ENCODE measurements at places on chromosomes 7 and 10.

DNA sequence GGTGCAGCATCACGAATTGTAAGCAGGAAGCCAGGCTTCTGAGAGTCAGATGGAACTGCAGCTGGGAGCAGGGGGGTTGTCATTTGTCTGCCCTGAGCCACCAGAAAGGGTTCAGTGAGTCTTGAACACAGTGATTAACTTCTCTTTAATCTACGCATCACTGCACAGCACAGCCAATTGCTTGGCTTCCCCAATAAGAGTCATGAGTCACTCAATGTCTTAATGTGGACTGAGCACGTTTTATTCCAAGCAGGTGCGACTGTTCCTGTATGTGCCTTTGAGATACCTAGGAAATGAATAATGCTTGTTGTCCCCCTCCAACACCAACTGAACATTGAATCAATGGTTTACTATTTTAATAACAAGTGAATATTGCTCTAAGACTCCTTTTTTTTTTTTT is 26.0 kb upstream of the PLEKHA1 start:
- DNase-seq: no peak

GRCh38 chr7:36487756-36488336 is 98.2 kb downstream of the ANLN start:
- DNase-seq: peak; percentile 28

GRCh38 chr7:132934017-132934416 is 147.9 kb downstream of the CHCHD3 start:
- no peak for DNase-seq

DNA sequence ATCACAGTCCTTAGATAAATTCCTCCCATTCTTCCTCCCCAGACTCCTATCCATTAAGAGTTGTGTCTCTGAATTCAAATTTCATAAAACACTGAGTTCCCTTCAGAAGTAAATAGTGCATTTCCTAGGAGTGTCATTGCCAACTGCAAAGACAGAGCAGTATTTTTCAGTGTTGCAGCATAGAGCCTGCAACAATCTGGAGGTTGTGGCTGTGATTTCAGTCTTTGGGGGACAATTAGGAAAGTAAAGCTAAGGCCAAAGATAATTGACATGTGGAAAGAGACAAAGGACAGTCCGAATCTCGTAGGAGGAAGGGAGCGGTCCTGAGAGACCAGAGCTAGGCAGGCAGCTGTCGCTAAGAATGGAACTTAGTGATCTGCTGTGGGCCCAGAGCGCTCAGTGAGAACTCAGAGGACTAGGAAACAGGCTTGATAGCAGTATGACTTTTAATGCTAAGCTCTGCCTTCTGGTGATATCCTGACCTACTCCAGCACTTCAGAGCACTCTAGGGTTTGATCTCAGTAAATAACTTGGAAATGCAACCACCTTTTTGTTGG is 46.2 kb downstream of the PRPF18 start:
- DNase-seq: no peak

DNA sequence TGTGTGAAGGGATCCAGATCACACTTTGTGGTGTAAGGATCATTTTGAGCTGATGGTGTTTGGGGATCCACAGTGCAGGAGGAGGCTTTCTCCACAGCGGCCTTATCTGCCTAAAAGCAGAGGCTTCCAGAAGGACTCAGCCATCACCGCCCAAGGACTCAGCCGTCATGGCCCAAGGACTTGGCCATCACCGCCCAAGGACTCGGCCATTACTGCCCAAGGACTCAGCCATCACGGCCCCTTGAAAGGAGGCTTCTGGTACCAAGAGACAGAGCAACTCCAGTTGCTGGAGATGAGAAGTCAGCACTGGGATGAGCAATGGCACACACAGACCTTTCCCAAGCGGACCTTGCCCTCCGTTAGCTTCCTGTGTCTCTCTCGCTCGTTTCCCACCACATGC is 6.0 kb upstream of the CFAP46 start:
- DNase-seq: no peak

DNA sequence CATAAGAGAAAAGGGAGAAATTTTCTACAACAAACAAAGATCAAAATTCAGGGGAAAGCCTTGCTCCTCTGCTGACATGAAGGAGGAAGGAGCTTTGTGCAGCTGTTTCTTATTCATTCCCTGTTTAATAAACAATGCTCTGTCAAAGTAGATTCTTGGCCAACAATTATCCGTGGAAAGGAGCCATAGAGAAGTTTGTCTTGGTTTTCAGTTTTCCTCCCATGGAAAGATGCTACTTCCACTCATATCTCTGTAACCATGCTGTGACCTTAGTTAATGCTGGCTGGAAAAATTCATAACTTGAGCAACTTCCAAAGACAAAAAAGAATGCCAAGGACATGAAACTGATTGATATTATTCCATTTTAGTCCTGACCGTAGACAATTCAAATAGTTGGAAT is 8.1 kb downstream of the DDC start:
- no peak for DNase-seq

GRCh38 chr10:101843032-101844021 is at the start of gene KCNIP2:
TSS of gene KCNIP2 (minus strand) at chr10:101843800. CDS start at chr10:101843568, 232 bp downstream.
- DNase-seq: peak; percentile 62

DNA sequence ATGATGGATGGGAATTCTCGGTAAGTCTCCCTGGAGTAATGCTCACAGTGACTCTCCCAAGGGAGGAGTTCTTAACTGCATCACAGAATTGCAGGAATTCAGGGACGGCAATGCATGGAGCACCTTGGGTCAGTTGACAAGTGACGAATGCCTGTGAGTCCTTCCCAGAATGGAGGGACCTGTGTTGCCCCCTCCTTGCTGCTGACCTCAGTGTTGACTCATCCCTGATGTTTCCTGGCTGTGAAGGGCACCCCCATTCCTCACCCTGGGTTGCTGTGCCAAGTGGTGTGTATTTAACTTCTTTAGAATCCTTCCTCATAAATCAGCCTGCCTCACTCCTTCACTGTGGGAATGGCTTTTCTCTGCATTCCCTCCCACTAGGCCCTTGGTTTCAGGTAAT is 98.9 kb downstream of the LRMDA start:
- DNase-seq: no peak

DNA sequence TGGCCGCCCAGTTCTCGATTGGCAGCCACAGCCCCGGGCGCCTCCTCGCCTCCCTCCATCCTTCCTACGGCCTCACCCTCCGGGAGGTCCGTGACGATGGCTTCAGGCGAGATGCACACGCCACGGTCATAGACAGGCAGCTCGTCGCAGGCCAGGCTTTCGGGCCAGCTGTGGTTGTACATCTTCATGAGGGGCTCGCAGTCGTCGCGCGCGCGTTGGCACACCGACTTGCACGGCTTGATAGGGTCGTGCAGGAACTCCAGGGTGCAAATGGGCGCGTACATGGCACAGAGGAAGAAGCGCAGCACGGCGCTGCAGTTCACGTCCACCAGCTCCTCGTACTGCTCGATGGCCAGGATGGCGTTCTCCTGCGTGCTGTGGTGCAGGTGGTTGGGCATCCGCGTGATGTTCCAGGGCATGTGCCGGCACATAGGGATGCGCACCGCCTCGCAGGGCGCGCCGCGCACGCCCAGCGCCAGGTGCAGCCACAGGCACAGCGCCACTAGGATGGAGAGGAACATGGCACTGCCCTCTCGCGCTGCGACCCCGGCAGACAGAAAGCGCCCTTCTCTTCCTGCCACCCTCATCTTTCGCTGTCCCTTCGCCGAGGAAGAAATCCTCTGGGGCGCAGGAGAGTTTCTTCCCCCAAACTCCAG is 472 bp downstream of the SFRP4 start:
- no peak for DNase-seq

GRCh38 chr7:117781707-117782106 is 91.5 kb downstream of the CTTNBP2 start:
- no peak for DNase-seq

DNA sequence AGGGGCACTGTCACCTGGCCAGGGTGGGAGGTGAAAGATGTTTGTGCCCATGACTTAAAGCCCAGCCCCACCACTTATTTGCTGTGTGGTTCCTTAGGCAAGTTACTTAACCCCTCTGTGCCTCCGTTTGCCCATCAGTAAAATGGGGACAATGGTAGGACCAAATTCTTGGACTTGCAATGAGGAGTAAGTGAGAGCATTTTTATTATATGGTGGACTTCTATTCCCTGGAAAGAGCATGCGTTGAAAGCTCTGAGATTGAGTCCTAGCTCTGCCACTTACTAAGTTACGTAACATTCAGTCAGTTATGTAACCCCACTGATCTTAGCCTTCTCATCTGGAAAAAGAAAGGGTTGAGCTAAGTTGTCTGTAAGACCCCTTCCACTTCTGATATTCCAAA is 18.8 kb downstream of the VSIR start:
- DNase-seq: no peak

GRCh38 chr7:45451342-45452035 is 122.7 kb upstream of the ADCY1 start:
- no peak for DNase-seq

Data from CD4-positive, alpha-beta T cell treated with Interleukin-1 beta for 1 hour (primary cell).